Breast epithelium (tissue), 4 donors: ENCODE measurements at places on chromosomes 4 and X. TPM values are rescaled to one million over a fixed set of nuclear protein-coding genes. Genes with fewer than 3 reads are reported as not detected.

OPRPN gene
- total RNA-seq: not detected

BTC gene
- 5.0 TPM for total RNA-seq

DNA sequence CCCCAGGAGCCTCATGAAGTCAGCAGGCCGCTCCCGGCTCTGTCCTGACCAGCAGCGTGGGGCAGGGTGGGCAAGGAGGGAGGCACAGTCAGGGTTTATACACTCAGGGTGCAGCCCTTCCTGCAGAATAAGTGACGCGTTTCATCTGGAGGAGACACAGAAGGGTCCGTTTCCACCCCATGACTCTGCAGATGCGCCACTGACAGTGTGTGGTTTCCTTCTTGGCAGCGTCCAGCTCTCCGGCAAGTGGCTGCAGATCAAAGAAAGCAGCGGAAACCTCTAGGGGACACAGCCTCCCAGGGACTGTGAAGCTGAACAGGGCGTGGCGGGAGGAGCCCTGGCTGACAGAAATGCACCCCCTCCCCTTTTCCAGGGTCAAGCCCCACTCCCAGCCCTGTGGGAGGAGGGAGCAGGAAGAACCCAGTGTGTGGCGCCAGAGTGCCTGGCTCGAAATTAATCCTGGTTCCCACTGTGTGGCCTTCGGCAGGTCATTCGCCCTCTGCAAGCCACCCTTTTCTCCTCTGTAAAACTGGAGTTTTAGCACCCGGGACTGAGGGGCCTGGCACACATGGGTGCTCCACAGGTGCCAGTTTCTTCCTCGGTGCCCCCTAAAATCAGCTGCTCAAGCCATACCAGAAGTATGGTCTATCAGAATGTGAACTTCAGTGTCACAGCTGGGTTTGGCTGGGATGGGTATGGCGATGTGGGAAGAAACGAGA is 17.3 kb upstream of the TBC1D14 start:
- peaks cover 11% of the 10 kb centered on the region for H3K4me1 ChIP-seq
- no peaks in the 10 kb centered on the region for H3K27me3 ChIP-seq
- H3K36me3 ChIP-seq: no peaks in the 10 kb centered on the region
- H3K4me3 ChIP-seq: peak overlapping the region; percentile 13
- H3K27ac ChIP-seq: no peak overlapping the region
- DNase-seq: no peak

- no peak for DNase-seq
- no peak overlapping the region for H3K27ac ChIP-seq
- no peaks in the 10 kb centered on the region for H3K36me3 ChIP-seq
- no peaks in the 10 kb centered on the region for H3K4me1 ChIP-seq
- H3K4me3 ChIP-seq: no peak overlapping the region
These were observed 25.1 kb upstream of the SH3RF1 start for GRCh38 chr4:169295822-169296221.

DNA sequence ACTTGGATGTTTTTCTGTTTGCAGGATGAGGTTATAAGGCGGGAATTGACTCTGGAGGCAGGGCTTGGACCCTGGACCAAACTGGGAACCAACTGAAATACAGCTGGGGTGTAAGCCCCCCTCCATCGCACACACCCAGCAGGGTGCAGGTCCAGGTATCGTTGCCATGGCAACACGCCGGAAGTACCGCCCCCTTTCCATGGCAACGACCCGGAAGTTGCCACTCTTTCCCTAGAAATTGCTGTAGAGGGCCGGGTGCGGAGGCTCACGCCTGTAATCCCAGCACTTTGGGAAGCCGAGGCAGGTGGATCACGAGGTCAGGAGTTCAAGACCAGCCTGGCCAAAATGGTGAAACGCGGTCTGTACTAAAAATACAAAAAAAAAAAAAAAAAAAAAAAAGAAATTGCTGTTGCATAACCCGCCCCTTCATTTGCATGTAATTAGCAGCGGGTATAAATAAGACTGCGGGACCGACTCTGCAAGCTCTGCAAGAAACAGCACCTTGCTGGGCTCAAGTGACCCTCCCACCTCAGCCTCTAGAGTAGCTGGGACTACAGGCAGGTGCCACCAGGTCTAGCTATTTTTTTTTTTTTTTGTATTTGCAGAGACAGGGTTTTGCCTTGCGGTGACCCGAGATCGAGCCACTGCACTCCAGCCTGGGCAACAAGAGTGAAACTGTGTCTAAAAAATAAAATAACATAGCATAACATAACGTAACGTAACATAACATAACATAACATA is 139.6 kb downstream of the CRLF2 start:
- no peak overlapping the region for H3K4me3 ChIP-seq
- no peaks in the 10 kb centered on the region for H3K36me3 ChIP-seq
- H3K27ac ChIP-seq: no peak overlapping the region
- H3K4me1 ChIP-seq: no peaks in the 10 kb centered on the region
- H3K27me3 ChIP-seq: no peaks in the 10 kb centered on the region
- peak; percentile 31 for DNase-seq

SLC39A8 gene
- 66.3 TPM for total RNA-seq

GRCh38 chr4:121154103-121154515 is 10.0 kb downstream of the TNIP3 start:
- H3K4me3 ChIP-seq: no peak overlapping the region
- H3K27ac ChIP-seq: no peak overlapping the region
- DNase-seq: no peak
- no peaks in the 10 kb centered on the region for H3K36me3 ChIP-seq

DNA sequence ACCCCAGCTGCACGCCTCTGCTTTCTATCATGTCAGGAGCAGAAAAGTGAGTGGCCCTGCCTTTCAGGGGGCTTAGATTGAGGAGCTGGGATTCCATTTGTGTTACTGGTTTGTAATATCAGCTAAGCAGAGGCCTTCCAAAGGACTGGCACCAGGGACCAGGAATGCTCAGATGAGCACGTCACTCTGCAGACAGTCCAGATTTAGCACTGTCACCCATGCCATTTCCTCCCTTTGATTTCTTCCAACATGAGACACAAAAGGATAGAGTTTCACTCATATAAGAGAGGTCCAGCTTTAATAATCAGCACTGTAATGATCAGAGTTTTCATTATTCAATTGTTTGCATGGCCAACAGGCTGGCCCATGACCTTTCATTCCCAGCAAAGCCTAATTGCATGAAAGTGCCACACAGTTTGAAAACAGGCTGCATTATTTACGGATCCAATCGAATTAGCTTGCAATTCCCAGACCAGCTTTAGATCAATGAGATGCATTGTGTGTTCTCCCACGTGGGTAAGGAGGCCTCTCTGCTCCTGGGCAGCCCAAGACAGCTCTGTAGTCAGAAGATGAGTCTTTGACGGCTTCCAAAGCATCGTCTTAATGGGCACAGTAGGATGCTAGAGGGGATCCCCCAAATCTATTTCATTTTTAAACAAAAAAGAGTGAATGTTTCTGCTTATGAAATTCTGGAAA is 9.8 kb upstream of the SLC2A9 start:
- no peak overlapping the region for H3K27ac ChIP-seq
- H3K4me3 ChIP-seq: no peak overlapping the region
- H3K36me3 ChIP-seq: no peaks in the 10 kb centered on the region
- peaks cover 14% of the 10 kb centered on the region for H3K4me1 ChIP-seq
- no peaks in the 10 kb centered on the region for H3K27me3 ChIP-seq
- DNase-seq: no peak

AMTN gene
- not detected for total RNA-seq

- H3K27me3 ChIP-seq: no peaks in the 10 kb centered on the region
- DNase-seq: no peak
- no peak overlapping the region for H3K4me3 ChIP-seq
- H3K4me1 ChIP-seq: no peaks in the 10 kb centered on the region
These were observed 101.4 kb downstream of the GLRA2 start for GRCh38 chrX:14630733-14631132.

DNA sequence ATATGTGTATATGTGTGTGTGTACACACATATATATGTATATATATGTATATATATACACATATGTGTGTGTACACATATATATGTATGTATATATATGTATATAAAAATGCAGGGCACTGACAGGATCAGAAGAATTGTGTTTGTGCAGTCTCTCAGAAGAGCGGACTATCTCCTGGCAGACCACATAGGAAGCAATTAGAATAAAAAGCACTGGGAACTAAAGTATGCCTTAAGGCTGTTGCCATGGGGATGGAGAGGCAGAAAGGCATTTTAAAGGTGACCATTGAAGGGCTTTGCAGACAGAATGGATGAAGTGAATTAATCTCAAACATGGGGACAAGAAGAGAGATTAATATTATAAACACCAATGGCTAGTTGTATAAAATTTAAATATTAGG is 33.7 kb upstream of the USP51 start:
- peaks cover 64% of the 10 kb centered on the region for H3K27me3 ChIP-seq
- H3K4me1 ChIP-seq: no peaks in the 10 kb centered on the region
- H3K4me3 ChIP-seq: no peak overlapping the region
- H3K27ac ChIP-seq: no peak overlapping the region
- H3K36me3 ChIP-seq: no peaks in the 10 kb centered on the region

DNA sequence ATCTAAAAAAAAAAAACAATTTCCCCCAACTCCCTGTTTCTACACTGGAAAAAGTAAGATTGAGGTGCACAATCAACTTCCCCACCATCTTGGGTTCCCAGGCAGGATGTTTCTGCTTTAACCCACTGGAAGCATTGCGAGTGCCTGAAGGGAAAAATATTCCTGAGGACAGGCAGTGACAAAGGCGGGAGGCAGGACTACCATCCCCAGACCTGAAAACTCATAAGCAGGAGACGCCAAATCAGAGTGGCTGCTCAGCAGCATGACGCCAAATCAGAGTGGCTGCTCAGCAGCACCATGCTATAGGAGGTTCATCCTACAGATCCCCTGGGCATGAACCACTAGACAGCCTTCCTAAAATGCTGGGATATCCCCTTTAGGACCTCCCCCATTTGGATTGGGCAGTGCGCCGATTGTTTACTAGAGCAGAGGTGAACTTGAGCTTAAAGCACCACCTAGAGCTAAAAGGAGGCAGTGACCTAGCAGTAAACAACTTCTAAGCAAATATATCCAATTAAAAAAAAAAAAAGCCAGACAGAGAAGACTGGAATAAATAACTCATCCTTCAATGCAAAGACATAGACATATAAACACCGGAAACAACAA is 35.0 kb upstream of the GK start:
- no peaks in the 10 kb centered on the region for H3K27me3 ChIP-seq
- no peaks in the 10 kb centered on the region for H3K4me1 ChIP-seq
- no peaks in the 10 kb centered on the region for H3K36me3 ChIP-seq
- no peak for DNase-seq

DNA sequence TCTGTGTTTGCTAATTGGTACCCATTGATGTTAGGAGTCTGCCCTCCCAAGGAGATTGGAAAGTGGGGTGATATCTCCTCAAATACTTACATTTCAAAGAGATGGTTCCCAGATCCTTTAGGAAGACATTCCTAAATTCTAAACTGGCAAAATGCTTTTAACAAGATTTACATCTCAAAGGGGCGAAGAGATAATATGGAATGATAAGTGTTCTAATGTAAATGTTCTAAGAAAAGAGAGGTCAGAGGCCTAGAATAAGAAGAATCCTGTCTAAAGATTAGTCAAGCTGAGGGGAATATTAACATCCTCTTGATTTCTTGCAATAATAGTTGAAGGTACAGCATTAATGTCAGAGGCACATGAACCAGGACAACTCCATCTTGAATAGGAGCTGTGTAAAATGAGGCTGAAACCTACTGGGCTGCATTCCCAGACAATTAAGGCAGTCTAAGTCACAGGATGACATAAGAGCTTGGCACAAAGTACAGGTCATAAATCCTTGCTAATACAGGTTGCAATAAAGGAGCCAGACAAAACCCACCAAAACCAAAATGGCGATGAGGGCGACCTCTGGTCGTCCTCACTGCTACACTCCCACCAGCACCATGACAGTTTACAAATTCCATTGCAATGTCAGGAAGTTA is 2248.1 kb downstream of the ARAP2 start:
- no peaks in the 10 kb centered on the region for H3K36me3 ChIP-seq
- no peak overlapping the region for H3K4me3 ChIP-seq
- no peak for DNase-seq
- no peak overlapping the region for H3K27ac ChIP-seq
- no peaks in the 10 kb centered on the region for H3K4me1 ChIP-seq

GRCh38 chr4:2811830-2812611 is 19.1 kb downstream of the SH3BP2 start:
- no peaks in the 10 kb centered on the region for H3K36me3 ChIP-seq
- H3K4me1 ChIP-seq: peaks cover 12% of the 10 kb centered on the region
- no peak for DNase-seq

DNA sequence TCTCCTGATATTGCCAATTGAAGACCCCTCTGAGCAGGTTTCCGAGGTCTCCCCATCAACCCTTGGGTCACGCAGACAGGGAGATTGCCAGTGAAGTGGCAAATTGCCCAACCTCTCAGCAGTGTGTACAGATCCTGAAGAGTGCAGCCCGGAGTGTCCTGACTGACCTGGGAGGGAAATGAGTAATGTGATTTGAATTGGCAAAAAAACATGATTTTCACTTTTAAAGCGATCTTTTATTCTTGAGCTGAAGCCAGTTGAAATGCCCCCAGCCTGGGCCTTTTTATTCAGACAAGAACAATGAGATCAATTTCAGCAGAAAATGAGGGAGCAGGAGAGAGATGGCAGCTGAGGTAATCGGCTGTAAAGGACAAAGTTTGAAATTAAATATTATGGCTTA is 401.8 kb downstream of the RAPGEF2 start:
- no peaks in the 10 kb centered on the region for H3K4me1 ChIP-seq
- no peaks in the 10 kb centered on the region for H3K36me3 ChIP-seq
- H3K27me3 ChIP-seq: no peaks in the 10 kb centered on the region
- DNase-seq: no peak

REPS2 gene
- total RNA-seq: 13.1 TPM

ADGRG2 gene
- total RNA-seq: 1.3 TPM

DNA sequence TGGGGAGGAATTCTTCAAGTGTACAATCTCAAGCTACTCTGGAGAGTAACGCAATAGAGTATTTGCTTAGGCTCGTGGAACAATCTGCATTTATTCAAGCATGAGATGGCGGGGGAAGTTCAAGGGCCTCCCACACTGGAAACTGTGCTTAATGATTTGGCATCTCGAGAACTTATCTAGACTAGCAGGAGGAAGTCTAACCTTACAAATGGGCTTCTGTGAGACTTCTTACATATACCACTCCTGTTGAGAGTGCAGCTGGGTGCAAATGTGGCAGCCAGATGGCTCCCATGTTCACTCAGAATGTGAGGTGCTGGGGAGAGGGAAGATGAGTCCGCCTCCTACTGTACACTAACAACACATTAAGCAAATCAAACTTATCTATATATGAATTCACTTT is 29.3 kb upstream of the PTPN13 start:
- H3K4me1 ChIP-seq: no peaks in the 10 kb centered on the region
- H3K4me3 ChIP-seq: no peak overlapping the region
- no peaks in the 10 kb centered on the region for H3K36me3 ChIP-seq
- no peak for DNase-seq
- H3K27ac ChIP-seq: no peak overlapping the region
- H3K27me3 ChIP-seq: no peaks in the 10 kb centered on the region

DNA sequence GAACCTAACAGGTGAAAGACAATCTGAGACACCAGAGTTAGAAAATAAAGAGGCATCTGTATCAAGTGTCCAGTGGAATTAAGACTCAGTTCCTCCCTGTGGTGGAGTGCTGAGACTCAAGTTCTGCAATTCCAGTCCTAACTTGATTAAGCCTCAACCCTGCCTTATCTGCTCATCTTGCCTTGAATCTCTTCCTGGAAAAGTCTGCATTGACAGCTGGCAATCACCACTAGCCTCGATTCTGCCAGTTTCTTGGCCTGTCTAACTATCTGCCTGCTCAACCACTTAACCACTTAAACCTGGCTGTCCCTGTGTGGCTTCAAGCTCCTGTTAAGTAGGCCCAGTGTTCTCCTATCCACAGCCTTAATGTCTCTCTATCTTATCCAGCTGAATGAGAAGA is 22.4 kb upstream of the NEIL3 start:
- H3K4me1 ChIP-seq: no peaks in the 10 kb centered on the region
- DNase-seq: no peak
- no peak overlapping the region for H3K27ac ChIP-seq
- no peaks in the 10 kb centered on the region for H3K36me3 ChIP-seq
